ENCODE measurements at places on chromosomes 12 and 14. TPM values are rescaled to one million over a fixed set of nuclear protein-coding genes. Genes with fewer than 3 reads are reported as not detected.

- peak; percentile 54 for DNase-seq
Observed at GRCh38 chr12:89707703-89708564, 704 bp downstream of the ATP2B1 start.

Gene P2RX2
- not detected for total RNA-seq

DNA sequence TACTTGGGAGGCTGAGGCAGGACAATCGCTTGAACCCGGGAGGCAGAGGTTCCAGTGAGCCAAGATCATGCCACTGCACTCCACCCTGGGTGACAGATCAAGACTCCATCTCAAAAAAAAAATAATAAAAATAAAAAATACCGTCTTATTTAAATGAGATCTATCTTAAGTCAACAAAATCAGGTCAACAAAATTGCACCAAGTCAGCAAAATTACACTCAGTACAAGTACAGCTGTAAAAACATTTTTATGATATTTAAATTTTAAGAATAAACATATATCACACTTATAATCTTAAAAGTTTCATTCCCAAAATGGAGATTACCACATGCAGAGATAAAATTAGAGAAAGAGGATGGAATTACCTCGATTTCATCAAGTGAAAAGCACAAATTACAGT is 33.2 kb downstream of the HECTD1 start:
- no peak for DNase-seq

Gene KRT79
- 0.96 TPM for total RNA-seq

GRCh38 chr12:92844151-92844763 is 84.8 kb downstream of the EEA1 start:
- no peak for DNase-seq

DNA sequence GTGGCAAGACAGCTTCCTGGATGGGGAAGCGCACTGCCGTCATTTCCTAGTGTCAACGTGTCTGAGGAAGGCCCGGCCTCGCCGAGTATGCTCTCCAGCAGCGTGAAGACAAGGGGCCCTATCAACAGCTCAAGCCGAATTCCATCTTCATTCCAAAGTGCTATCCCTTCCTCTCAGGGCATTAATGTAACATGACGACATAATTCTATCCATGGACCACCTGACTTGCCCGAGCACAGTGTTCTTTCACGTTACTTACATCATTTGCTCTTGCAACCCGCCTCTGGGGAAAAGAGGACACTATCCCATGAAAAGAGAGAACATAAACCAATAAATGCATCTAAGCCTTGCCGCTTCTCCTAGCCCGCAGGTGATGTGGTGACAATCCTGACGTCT is 22.9 kb downstream of the CCDC92 start:
- no peak for DNase-seq

Gene EPS8
- 2.1 TPM for total RNA-seq

GRCh38 chr12:14949631-14950030 is 11.3 kb upstream of the ERP27 start:
- no peak for DNase-seq

Gene PIWIL1
- total RNA-seq, result not detected

Gene LYZ
- not detected for total RNA-seq

DNA sequence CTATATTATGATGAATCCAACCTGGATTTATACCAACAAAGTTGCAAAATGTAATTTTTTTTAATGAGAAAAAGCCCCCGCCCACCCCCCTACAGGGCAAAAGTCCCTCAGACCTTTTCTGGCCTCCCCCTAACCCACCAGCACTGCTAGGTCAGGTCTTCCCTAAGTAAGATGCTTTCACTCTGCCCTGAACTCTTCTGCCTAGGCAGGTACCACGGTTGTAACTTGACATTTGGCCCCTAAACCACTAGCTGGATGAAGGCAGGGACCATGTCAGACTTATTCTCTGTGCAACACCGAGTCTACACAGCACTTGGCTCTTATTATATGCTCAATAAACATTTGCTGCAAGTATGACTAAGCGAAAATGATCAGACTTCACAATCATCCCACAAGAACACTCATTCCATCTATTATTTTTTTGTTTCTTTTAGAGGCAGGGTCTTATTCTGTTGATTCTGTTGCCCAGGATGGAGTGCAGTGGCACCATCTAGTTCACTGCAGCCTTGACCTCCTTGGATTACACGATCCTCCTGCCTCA is 63.2 kb downstream of the SPRING1 start:
- DNase-seq, result no peak

DNA sequence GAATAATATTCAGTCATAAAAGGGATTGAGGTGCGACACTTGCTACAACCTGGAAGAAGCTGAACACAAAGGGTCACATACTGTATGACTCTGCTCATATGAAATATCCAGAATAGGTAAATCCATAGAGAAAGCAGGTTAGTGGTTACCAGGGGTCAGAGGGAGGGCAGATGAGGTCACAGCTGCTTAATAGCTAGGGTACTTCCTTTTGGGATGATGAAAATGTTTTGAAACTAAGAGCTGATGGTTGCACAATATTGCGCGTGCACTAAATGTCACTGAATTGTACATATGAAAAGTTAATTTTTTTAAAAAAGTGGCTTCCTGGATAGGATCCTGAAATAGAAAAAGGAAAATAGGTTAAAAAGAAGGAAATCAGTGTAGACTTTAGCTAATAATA is 23.8 kb downstream of the NEUROD4 start:
- no peak for DNase-seq

GRCh38 chr14:35252451-35252868 is 39.7 kb upstream of the PSMA6 start:
- DNase-seq, result peak; percentile 4

DNA sequence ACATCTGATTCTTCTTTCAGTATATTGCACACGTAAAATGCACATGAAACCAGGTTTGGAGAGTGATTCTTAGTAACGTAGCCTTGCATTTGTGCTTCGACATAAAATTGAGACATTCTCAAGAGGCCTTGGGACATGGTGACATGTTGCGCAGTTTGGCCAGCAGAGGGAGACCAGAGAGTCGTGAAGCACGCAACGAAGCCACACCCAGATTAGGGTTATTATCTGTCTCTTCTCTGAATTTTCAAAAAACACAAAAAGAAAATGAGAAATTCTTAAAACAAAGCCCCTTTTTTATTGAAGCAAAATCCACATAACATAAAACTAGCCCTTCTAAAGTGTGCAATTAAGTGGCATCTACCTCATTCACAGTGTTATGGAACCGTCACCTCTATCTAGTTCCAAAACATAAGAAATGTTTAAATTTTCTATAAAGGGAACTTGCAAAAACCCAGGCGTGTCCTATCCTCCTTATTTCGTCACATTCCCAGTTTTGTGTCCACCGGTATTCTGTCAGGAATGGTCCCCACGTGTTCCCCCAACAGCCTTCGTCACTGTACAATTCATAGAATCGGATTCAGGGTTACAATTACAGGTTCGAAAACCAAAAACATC is 108.8 kb upstream of the ATF7IP start:
- peak; percentile 72 for DNase-seq

GRCh38 chr14:61296719-61297502 is 15.8 kb upstream of the TMEM30B start:
- no peak for DNase-seq

DNA sequence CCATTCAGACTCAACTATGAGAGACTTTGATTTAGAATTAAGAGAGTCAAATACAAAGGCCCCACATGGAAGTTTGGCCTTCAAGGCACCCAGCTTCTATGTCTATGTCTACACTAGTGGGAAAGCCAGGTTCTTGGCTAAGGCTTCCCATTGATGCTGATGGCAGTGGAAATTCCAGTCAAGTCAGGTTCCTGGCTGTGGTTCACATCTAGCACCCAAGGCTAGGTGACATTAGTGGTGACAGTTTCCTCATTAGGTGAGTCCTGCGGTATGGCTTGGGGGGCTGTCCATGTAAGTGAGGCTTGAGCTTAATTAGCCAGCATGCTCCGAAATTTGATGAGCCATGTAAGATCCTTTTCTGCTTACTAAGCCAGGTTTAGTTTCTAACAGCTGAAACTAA is 460.9 kb downstream of the RMST start:
- no peak for DNase-seq

DNA sequence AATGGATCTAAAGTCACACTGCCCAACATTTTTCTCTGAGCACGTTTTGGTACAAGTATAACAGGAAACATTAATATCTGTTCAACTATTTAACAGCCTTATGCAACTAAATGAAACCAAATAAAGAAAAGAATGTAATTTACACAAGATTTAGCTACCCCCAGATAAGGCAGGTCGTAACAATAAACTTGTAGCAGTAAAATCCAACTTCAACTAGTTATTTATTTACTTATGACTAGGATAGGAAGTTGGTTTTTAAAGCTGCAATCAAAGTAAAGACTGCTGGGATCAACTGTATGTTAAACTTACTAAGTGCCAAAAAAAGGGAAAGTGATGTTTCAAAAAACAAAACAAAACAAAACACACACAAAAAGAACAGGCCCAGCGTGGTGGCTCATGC is 30.9 kb downstream of the FERMT2 start:
- no peak for DNase-seq

DNA sequence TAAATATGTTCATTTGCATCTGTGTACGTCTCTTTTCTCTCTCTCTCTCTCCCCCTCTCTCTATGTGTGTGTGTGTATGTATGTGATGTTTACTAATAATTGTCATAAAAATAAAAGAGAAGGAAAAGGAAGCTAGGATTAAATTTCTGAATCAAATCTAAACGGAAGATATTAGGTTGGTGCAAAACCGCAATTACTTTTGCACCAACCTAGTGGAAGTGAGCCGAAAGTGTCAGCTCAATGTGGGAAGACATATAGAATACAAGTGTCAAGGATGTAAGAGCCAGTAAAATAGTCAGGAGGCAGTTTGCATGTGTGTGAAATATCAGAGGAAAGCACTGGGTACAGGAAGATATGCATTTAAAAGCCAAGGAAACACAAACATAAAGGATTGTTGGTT is 18.5 kb upstream of the OR4K17 start:
- no peak for DNase-seq

GRCh38 chr12:84793558-84794367 is 118.8 kb downstream of the SLC6A15 start:
- no peak for DNase-seq

GRCh38 chr14:59959668-59960067 is 39.7 kb downstream of the LRRC9 start:
- DNase-seq, result no peak

- DNase-seq, result no peak
Observed at GRCh38 chr14:53355581-53356112, 202.5 kb upstream of the DDHD1 start.

- DNase-seq, result no peak
Observed at GRCh38 chr14:29273513-29273912, 506.9 kb downstream of the FOXG1 start.

DNA sequence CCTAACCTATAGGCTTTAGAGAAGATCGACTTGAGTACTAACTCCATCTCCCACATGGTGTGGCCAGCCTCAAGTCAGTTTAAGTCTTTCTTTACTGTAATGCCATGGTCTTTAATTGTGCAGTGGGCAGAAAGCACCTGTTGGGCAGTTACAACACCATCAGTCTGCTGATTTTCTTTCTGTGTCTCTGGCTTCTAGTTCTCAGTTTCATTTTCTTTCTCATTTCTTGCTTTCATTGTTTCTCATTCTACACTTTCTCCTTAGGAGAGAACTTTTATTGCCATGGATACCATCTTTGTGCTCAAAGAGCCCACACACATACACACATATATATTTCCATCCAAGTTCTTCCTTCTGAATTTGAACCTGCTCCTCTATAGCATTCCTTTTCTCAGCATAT is 96.1 kb upstream of the SLC16A7 start:
- DNase-seq, result no peak

- DNase-seq, result peak; percentile 3
Observed at GRCh38 chr14:58501214-58501816, 73.8 kb downstream of the KIAA0586 start.

Gene AMDHD1
- 1.5 TPM for total RNA-seq

Gene SLC2A13
- 4.9 TPM for total RNA-seq

Gene GPR135
- total RNA-seq, result 0.60 TPM
